Endodermal cell (in vitro differentiated cells): ENCODE measurements at places on chromosomes 2 and 18. TPM values are rescaled to one million over a fixed set of nuclear protein-coding genes. Genes with fewer than 3 reads are reported as not detected.

GCKR gene
- 1.4 and 1.8 TPM in 2 replicates for total RNA-seq

LRRTM4 gene
- 21.1 and 21.4 TPM in 2 replicates for total RNA-seq

BCL11A gene
- 12.4 to 17.6 TPM (median 14.7 TPM) in 3 replicates for total RNA-seq

NETO1 gene
- 6.5 to 12.8 TPM (median 11.2 TPM) in 3 replicates for total RNA-seq

POTEJ gene
- total RNA-seq = not detected in 2 replicates

FASTKD2 gene
- total RNA-seq = 30.3 and 31.6 TPM in 2 replicates

DNA sequence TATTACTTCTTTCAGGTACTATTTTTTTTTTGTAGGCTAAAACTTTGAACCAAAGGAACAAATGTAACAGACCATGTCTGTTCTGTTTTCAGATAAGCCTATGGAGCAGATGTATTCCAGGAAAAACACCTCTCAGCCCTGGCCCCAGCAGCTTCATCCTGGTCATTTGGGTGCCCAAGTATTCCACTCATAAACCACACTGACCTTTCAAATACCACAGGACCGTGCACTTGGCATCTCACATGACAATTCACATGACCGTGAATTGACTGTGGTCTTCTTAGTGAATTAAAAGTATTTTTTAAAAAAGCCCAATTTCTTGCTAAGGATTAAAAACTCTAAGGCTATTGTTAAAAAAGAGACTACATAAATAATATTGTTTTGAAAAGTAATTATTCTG lies 50.2 kb downstream of the SMIM21 start:
- DNase-seq = no peak

DNA sequence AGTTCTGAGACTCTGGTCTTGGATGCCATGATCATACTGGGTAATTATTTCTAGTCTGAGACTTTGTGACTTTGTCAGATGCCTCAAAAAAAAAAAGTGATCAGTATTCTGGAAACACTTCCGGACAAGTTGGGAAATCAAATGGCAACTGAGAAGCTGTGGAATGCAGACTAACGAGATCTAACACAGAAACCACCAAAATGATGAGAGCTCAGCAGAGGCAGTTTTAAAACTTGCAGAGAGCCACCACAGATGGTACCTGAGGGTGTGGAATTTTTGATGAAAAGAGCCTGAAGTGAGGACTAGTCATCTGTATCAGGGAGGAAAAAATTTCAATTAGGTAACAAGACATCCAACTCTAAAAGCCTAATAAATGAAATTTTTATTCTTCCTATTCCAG lies 5.5 kb upstream of the GPR75 start:
- no peak for DNase-seq

GRCh38 chr2:17892770-17893534 lies 14.5 kb downstream of the KCNS3 start:
- DNase-seq = peak; percentile 73

- no peak for DNase-seq
Observed at GRCh38 chr2:229596796-229597195, 117.6 kb downstream of the DNER start.

- DNase-seq = no peak
Observed at GRCh38 chr2:40470822-40471813, 19.2 kb upstream of the SLC8A1 start.

DNA sequence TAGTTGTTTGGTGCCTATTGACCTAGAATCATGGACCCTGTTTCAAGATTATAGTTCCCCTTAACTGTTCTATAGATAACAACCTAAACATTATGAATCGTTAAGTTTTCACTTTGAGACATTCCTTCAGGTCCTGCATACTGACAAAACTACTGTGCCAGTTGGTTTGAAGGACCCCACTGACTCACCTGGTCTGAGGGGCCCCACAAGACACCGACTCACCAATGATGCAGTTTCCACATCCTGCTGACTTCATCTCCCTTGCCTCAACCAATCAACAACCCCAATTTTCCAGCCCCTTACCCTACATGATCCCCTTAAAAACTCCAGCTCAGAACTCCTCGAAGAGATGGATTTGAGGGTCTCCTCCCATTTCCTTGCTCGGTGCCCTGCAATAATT lies 89.6 kb upstream of the CCDC141 start:
- DNase-seq = no peak

GRCh38 chr18:35117951-35118411 lies 76.8 kb downstream of the MAPRE2 start:
- DNase-seq = no peak

GRCh38 chr18:61285777-61286176 lies 47.5 kb upstream of the CDH20 start:
- no peak for DNase-seq

GRCh38 chr2:145374165-145374564 lies 854.2 kb upstream of the ZEB2 start:
- no peak for DNase-seq

DNA sequence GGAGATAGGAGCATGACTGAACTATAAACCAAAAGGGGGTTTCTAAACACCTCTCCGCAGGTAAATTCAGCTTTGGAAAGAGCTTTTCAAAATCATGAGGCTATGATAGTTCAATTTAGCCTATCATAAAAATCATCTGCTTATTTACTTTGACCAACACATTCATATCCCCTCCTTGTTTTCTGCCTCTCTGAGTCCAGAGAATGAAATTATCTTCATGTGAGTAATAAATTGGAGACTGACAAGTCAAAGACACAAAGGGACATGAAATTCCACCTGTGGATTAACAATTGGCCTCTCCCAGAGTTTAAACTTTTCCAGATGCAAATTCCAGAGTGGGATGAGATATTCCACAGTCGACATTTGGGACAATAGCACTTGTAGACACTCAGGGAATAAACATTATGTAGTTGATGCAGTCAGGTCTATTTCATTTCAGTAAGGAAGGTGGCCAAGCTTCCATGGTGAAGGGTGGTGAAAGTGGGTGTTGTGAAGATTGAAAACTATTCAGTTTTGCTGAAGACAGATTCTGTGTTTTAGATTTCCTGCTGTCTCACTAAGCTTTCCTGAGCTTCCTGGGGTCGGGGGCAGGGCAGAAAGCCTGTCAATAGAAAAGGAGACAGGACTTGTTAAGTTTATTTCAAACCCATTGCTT lies 84.7 kb downstream of the CDC42EP3 start:
- DNase-seq = peak; percentile 54

DNA sequence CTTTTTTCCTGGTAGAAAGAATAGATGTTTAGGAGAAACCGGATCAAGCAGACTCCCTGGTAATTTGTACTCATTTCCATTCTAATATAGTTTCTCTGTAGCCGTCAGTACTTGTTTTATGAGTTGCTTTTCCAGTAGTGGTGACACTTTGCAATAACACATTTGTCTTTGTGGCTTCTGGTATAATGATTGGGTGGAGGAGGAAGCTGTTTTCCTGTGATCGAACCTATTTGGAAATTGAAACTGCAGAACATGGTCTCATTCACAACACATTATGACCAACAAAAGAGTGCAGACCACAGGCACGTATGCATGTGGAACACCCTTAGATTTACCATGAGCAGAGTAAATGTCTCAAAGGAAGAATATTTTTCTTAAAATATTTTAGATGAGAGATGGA lies 7.6 kb upstream of the SERPINB12 start:
- no peak for DNase-seq

DNA sequence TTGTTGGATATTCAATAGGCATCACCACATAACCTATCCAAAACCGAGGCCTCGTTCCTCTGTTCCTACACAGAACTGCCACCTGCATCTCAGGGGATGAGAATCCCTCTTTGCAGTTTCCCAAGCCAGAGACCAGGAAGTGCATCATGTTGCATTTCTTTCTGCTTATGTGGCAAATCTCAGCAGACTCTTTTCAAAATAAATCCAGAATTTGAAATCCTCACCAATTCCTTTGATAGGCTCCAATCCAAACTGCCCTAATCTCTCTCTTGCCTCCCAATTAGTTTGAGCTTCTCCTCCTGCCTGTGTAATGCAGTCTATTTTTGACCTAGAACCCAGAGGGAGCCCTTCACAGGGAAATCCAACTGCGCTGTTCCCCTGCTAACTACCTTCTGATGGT lies 215.5 kb downstream of the RNF144A start:
- no peak for DNase-seq

GRCh38 chr2:222318026-222318711 lies 19.4 kb upstream of the PAX3 start:
- DNase-seq = peak; percentile 91

GRCh38 chr2:159600752-159601151 lies 15.6 kb downstream of the BAZ2B start:
- DNase-seq = no peak

DNA sequence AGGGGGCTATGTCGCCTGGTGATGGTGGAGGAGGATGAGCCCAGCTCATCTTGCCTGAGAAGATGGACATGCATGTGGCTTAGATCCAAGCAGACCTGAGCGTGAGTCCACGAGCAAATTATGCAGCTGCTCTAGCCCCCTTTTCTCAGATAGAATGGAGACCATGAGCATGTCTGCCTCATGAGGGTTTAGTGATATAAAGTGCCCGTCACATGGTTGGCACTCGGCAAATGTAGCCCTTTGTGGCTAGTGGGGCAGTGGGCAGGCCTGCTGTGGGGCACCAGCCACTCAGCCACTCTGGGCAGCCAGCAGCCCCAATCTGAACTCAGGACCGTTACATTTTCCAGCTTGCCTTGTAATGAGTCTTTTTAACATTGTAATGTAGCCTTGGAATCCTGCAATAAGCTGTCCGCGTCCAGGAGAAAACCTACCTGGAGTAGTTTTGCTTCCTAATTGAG lies 92.1 kb upstream of the HS6ST1 start:
- peak; percentile 22 for DNase-seq

GRCh38 chr18:10745219-10745618 lies 219.4 kb downstream of the NAPG start:
- DNase-seq = no peak
